Spleen (tissue), 13 donors: ENCODE measurements at places on chromosomes 12 and 14. TPM values are rescaled to one million over a fixed set of nuclear protein-coding genes. Genes with fewer than 3 reads are reported as not detected.

RNASE3 gene
- polyA plus RNA-seq: 0.62 TPM

- no peak for DNase-seq
Measured at GRCh38 chr14:58072288-58073071, 79.5 kb downstream of the ARMH4 start.

GRCh38 chr14:101066826-101067510 lies 163.4 kb upstream of the RTL1 start:
- peak; percentile 59 for DNase-seq

PRKCH gene
- polyA plus RNA-seq: 10.0 TPM

DNA sequence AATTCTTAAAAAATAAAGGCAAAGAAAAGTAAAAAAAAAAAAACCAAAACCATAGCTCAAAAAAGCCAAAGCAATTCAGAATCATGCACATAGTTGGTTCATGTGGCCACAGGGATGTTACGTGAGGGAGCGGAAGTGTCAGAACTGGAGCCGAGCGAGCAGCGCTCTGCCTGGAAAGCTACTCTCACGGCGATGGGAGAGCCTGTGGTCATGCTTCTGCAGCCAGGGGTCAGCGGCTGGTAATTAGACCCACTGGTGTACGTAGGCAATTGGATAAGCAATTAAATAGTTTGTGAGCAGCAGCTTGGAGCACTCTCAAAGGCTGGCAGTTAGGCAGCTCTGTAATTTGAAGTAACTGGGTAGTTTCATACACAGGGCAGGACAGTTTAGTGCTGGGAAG lies 58.1 kb downstream of the TRHDE start:
- no peak for DNase-seq

DNA sequence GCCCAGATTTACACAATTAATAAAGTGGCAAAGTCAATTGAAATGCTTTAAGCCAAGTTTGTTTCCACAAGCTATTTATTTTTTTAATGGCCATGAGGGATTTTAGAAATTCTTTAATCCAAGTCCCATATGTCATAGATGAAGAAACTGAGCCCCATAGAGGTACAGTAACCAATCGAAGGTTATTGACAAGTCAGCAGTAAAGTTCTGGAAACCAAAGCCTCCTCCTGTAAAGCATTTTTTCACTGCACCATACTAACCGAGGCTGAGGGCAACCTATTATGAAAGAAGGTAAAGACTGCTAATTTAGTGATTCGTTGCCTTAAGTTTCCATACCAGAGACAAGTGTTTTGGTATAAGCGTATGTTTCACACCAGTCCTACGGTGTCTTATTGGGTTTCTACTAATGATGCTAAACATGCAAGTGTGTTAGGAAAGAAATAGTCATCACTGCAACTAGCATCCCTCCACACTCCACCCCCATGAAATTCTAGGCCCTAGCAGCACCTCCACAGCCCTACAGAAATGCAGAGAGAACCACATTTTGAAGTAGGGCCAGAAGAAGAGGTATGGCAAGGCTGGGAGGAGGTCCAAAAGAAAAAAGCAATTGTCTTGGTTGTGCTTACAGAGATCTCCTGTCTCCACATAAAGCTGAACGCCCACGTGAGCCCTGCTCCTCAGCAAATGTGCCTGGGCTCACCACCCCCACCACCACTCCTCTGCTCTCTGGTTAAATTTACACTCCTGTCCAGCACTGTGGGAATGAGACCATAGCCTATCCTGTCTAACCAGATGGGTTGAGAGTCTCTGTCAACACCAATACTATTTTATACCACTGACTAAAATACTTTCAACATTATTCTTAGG lies 271.1 kb upstream of the G2E3 start:
- DNase-seq: no peak

GAS2L3 gene
- polyA plus RNA-seq: 0.49 TPM

DNA sequence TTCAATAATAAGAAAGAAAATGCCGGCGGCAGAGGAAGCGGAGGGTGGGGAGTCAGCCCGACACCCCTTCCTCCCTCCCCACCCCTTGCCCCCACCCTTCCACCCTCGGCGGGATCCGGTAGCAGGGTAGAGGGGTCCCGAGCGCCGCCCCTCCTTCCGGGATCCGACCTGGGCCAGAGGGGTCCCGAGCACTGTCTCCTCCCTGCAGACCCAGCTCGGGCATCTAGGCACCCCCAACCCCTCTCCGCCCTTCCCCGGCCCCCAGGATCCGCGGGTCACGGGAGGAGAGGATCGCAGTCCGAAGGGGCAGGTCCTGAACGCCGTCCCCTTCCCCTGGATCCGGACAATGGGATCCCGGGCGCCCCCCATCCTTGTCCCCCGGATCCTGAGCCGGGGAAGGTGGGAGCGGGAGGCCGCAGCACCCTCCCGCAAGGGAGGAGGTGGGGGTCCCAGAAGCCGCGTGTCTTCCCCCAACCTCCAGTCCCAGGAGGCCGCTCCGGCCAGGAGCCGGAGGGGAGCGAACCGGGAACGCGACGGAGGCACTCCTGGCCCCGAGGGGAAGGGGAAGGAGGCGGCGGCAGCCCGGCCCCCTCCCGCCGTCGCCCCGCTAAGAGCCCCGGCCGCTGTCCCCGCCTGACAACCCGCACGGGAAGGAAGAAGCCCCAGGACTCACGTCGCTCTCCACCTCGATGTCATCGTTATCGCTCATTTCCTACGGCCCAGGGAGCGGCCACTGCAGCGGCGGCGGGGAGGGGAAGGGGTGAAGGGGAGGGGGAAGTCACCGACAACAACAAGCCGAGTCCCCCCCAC lies 481 bp downstream of the MAX start:
- DNase-seq: peak; percentile 93

GRCh38 chr14:75334549-75335051 lies 56.0 kb downstream of the FOS start:
- DNase-seq: no peak

LBHD2 gene
- not detected for polyA plus RNA-seq

DNA sequence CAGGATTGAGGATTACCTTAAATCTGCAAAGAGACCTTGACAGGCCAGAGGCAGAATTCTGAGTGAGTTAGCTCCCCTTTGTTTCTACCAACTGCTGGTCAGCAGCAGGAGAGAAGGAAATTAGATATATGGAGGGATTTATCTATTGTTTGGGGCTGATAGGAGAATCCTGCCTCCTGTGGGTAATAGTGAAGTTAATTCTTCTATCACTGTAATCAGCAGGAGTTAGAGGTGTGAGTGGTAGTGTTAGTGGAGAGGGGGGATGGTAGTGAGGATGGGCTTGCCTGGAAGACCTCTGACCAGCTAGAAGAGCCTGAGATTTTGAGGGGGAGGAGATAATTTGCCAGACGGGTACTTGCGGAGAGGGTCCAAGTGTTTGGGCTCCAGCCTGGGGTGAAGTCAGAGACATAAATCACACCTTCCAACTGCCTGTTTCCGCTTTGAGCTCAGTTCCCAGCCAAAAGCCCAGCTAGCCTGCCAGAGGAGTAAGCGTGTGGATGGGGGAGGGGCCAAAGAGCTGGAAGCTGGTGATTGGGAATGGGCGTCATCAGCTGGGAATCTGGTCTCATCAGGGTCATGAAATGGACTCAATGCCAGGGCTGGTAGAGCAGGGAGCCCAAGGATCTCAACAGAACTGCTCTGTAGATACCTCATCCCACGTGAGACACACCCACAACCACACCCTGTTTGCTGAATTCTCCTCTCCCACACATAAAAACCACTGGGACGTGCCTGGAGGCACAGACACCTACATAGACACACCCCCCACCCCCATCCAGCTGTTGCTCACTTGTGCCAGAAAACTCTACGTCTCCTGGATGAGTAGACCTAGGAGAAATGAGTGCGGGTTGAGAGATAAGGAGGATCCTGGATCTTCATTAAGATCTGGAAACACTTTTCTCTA lies 13.1 kb upstream of the ITGA5 start:
- no peak for DNase-seq

GZMB gene
- 14.4 TPM for polyA plus RNA-seq

CCDC177 gene
- polyA plus RNA-seq: not detected

GRCh38 chr14:21300892-21301291 lies 21.0 kb downstream of the RPGRIP1 start:
- DNase-seq: peak; percentile 83

- no peak for DNase-seq
Measured at GRCh38 chr12:70543444-70543843, 93.8 kb downstream of the PTPRB start.

GRCh38 chr14:75350505-75351060 lies 72.0 kb downstream of the FOS start:
- DNase-seq: no peak

- no peak for DNase-seq
Measured at GRCh38 chr12:94609917-94610443, 40.4 kb downstream of the TMCC3 start.

FAM186B gene
- 0.08 TPM for polyA plus RNA-seq

- DNase-seq: no peak
Measured at GRCh38 chr12:50057896-50058670, 687 bp downstream of the ASIC1 start.

DNA sequence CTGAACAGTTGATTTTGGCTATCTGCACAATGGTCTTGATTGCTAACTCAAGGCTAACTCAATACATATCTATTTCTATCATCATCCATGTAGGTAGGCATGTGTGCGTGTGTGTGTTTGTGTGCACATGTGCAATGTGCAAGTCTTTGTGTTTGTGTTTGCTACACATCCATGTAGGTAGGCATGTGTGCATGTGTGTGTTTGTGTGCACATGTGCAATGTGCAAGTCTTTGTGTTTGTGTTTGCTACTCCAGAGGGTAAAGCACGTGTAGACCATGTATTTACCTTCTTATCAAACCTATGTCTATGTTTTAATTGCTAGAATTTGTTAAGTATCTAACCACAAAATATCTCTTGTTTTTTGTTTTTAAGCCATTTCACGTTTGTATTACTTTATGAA lies 962.6 kb downstream of the LRFN5 start:
- no peak for DNase-seq

DNA sequence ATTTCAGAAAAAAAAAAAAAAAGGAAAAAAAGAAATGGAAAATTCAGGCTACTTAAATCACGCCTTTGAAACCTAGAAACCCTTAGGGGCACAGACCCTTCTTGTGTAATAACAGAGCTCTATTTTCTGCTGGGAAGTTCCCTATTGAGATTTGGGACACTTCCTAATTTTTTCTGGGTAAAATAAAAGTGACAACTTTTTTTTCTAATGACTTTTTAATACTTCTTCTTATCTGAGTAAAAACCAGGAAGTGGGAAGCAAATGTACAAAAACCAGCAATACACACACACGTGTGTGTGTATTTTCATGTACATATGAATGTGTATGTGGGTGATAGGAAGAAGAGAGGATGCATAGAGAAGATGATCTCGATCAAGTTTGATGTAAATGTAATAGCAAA lies 35.8 kb downstream of the ETV6 start:
- no peak for DNase-seq

TAS2R10 gene
- polyA plus RNA-seq: 0.15 TPM

DNA sequence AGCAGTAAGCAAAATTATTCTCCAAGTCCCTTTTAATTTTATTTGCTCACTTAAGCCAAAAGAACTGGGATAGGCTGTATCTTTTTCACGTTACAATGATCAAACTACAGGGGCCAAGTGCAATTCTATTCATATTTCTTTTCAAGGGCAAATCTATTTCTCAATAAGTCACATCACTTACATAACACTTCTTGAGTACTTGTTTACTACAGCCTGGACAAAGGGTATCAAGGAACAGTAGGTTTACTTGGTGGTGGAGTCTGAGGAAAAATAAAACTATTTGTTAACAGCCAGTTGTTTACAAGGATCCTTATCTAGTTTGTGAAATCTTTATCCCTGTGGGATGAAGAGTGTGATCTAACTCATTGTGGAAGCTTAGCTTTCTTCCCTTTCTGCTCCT lies 72.1 kb downstream of the PDE3A start:
- DNase-seq: no peak

DNA sequence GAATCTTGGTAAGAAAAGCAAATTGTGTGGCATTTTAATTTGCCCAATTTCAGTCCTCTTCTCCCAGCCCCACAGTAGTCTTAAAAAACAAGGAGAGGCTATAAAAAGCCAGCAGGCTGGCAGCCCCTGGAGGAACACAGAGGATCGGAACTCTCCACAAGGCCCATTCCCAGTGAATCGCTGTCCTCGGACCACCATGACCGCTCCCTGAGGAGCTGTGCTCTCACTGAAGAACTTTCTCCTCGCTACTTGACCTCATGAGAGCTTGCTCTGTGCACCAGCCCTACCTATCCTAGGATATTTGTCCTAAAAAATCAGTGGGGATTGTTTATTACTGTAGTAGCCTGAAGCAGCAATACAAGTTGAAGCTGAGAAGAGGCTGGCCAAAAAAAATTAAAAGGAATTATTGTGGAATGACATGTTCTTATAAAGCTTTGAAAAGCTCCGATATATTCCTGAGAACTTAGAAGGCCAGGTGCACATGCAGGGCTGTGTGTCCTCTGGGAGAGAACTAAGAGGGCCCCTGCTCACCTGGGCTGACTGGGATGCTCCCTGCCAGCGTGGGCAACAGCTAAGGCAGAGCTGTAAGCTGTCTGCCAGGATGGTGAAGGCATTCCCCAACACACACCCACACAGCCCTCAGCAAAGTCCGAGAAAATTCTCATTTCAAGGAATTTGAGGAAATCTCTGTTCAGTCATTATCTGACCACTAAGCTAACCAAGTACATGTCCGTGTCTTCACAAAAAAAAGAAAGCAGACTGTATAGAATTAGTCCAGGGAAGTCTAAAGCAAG lies 148.8 kb upstream of the SFSWAP start:
- no peak for DNase-seq
